ENCODE measurements at places on chromosomes 4 and X. TPM values are rescaled to one million over a fixed set of nuclear protein-coding genes. Genes with fewer than 3 reads are reported as not detected.

The HTR2C gene
- total RNA-seq = not detected

The ASB11 gene
- not detected for total RNA-seq

The FAM133A gene
- 0.42 TPM for total RNA-seq

The CPLX1 gene
- 2.5 TPM for total RNA-seq

The ESX1 gene
- not detected for total RNA-seq

The PLAC8 gene
- total RNA-seq = 3.8 TPM

The OPRPN gene
- total RNA-seq = not detected

The WNK3 gene
- 4.4 TPM for total RNA-seq

The GNPDA2 gene
- 20.9 TPM for total RNA-seq

The MAGEA1 gene
- not detected for total RNA-seq

The CXorf49 gene
- total RNA-seq = not detected

The CXCL3 gene
- 1.8 TPM for total RNA-seq

The PAGE2B gene
- total RNA-seq = not detected

The TLR10 gene
- total RNA-seq = not detected

DNA sequence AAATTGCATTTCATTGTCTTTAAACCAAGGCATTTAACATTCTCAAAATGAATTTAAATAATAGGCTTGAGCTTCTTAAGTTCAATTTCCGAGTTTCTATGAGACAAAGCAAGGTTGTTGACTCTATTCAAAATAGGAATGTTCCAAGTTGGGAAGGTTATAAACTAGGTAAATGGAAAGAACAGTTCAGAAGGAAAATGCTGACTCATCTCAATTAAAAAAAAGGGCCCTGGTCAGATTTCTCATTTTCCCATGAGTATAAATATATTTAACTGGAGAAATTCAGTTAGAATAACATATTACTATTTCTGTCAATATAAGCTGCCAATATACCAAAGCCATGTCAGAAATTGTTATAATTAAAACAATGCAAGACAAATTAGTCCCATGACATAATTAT lies 113.8 kb downstream of the ATP8A1 start:
- no peak for DNase-seq

- no peak for DNase-seq
Measured at GRCh38 chr4:101198682-101199339, 148.5 kb downstream of the PPP3CA start.

GRCh38 chr4:68299492-68300457 lies 50.1 kb downstream of the YTHDC1 start:
- DNase-seq = no peak

- DNase-seq = no peak
Measured at GRCh38 chr4:42371305-42372252, 25.7 kb upstream of the SHISA3 start.

- no peak for DNase-seq
Measured at GRCh38 chr4:108055787-108056186, 66.1 kb downstream of the HADH start.

GRCh38 chr4:56843421-56843899 lies 22.0 kb upstream of the SPINK2 start:
- no peak for DNase-seq

DNA sequence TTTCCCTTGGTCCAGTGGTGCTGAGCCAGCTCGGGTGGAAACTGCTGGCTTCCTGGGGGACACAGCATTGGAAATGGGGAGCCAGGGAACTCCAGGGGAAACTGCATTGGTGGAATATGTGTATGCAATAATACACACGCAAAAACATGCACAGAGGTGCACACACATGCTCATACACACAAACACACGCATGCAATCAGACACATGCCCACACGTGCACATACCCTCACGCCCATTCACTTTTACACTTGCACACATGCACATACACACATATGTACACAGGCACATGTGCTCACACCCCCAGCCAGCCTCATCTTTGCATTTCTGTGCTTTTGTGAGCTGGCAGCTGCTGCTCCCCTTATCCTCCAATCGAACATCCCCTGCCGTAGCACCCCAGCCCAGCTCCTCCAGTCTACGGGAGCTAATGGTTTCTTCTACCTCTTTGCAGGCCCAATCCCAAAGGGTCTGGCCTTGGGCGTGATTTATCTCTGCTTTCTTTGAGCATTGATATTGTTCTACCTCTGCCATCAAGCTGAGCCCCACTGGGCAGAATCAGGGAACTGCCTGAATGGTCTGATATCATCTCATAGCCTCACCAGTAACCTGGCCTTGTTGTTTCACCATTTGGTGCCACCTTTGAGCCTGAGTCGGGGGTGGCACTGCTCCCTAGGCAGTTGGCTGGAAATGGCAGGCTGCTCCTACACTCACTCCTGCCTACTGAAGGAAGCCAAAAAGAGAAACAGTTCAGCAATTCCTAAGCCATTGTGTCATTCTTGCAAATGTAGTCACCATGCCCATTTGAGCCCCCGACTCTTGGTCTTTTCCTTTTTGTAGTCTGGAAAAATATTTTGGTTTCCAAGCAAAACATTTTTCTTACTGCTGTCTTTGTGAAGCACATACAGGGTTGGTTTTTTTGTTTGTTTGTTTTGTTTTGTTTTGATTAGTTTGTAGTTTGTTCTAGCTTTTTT lies 104.4 kb upstream of the MAMLD1 start:
- DNase-seq = no peak

DNA sequence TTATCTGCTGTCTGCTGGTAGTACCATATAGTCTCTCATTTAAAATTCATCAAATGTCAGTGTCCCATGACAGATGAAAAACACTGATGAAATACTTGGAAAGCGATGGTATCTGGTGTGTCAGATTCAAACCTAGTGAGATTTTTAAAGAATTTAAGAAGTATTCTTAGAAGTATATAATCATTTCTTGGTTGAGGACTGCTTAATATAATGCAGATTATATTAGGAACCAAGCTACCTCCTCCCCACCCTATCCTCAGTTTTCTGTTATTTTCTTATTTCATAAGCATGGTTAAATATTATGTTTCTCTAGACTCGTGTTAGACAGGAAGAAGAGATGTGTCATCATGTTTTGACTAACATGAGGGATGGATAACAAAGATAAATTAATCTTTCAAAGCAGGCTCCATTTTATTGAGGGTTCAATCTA lies 118.5 kb downstream of the GLUD2 start:
- no peak for DNase-seq

- peak; percentile 32 for DNase-seq
Measured at GRCh38 chr4:183362916-183363542, 40.8 kb upstream of the CLDN24 start.

DNA sequence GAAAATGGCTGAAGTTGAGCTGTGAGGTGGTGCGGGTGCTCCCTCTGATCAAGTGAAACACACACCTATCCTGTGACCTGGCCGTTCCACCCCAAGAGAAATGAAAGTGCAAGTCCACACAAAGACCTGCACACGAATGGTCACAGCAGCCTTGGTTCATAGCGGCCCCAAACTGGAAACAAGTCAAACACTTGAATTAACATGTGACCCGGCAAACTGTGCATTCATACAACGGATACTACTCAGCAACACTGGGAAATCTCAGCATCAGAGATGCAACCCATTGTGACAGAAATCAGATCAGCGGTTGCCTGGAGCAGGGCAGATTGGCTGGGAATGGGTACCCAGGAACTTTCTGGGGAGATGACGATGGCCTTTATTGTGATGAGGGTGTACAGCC lies 7.6 kb downstream of the G6PD start:
- DNase-seq = no peak

- no peak for DNase-seq
Measured at GRCh38 chr4:52836678-52837077, 25.4 kb upstream of the RASL11B start.

DNA sequence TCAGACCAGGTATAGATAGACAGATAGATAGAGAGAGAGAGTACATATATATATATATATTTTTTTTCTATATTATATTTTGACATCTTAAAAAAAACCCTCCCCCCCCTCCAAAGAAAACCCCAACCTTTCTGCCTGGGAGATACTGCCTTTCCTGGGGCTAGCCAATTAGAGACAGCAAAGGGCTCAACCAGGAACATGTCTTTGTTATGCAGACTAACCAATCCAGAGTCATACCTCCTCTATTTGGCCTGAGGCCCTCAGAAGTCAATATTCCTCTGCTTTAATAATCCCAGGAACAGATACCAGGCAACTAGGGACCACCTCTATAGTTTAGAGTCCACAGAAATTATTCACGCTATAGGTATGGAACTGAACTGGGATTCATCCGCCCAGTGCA lies 135.6 kb upstream of the MAD2L1 start:
- no peak for DNase-seq

GRCh38 chr4:13876131-13876530 lies 248.6 kb upstream of the BOD1L1 start:
- no peak for DNase-seq

DNA sequence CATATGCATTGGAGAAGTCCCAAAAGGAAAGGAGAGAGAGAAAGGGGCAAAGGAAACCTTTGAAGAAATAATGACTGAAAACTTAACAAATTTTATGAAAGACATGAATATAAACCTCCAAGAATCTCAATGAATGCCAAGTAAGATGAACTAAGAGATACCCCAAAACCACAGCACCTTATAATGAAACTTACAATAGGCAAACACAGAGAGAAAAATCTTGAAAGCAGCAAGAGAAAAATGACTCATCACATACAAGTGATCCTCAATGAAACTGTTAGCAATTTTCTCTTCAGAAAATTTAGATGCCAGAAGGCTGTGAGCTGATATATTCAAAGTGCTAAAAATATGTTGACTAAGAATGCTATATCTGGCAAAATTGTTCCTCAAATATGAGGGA lies 10.1 kb downstream of the SMIM10L2A start:
- no peak for DNase-seq

DNA sequence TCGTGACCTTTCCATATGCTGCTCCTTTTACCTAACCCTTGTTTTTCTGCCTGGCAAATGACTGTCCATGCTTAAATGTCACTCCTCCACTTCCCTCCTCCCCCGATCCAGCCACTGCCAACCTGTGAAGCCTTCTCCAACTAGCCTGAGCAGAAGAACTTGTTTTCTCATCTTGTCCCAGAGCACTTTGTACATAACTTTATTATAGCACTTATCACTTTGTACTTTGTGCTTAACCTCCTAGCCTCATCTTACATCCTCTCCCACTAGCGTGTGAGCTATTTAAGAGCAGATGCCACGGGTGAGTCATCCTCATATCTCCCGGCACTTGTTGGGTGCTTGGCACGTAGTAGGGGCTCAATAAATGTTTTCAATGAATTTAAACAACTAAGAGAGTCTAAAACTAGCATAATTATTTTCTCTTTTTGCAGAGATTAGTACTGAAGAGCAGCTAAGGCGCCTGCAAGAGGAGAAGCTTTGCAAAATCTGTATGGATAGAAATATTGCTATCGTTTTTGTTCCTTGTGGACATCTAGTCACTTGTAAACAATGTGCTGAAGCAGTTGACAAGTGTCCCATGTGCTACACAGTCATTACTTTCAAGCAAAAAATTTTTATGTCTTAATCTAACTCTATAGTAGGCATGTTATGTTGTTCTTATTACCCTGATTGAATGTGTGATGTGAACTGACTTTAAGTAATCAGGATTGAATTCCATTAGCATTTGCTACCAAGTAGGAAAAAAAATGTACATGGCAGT lies 46.9 kb downstream of the XIAP start:
- no peak for DNase-seq

GRCh38 chrX:12791257-12792228 lies at the start of gene PRPS2:
Gene PRPS2 (plus strand): TSS chrX:12791412. CDS start chrX:12791498, 86 bp downstream.
- DNase-seq = peak; percentile 86

DNA sequence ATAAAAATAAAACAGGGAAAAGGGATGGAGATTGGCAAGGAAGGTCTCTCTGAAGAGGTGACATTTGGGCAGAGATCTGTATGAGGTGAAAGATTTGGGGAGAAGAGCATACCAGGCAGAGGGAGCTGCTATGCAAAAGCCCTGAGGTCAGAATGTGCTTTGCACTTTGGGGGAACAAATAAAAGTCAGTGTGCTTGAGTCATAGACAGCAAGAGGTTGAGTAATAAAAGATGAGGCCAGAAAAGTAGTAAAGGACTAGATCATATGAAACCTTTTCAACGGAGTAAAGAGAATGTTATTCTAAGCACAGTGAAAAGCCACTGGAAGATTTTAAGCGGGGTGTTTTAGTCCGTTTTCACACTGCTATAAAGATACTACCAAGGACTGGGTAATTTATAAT lies 76.5 kb upstream of the TEX13A start:
- no peak for DNase-seq

GRCh38 chr4:165512424-165512823 lies 133.6 kb downstream of the CPE start:
- no peak for DNase-seq

- no peak for DNase-seq
Measured at GRCh38 chrX:13716905-13717304, 17.5 kb downstream of the TRAPPC2 start.

DNA sequence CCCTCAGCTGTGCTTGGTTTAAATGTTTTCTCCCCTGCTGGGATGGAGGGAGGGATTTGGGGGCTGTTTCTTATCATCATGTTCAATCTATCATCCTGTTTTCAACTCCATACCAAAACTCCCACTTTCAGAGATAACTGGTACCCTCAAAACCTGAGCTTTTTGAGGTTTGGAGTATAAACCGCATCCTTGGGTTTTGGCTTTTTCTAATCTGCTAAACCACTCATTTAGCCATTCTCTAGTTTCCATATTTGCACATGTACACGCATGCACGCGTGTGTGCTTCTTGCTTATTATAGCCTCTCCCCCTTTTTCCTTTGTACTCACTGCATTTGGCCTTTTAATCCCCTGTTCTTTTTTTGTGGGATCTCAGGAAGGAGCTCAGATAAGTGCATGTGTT lies 116.7 kb upstream of the TEX13D start:
- no peak for DNase-seq

GRCh38 chr4:10781805-10782204 lies 97.2 kb upstream of the CLNK start:
- DNase-seq = no peak

DNA sequence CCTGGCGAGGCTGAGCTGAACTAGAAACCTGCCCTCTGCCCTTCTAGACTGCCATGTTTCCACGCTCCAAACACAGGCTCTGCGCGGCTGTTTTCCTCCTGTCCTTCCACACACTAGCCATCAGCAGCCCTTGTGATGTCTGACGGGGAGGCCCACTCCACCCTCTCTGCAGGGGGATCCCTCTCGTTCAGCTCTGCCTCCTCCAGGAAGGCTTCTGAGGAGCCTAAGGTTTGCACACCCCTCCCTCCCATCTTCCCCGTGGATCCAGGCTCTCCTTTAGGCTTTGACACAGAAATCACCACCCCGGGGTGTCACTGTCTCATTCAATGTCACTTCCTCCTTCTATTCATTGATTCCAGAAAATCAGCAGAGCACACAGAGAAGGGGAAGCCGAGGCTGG lies 38.6 kb upstream of the CRMP1 start:
- no peak for DNase-seq

- no peak for DNase-seq
Measured at GRCh38 chrX:39175418-39176057, 374.3 kb downstream of the MID1IP1 start.

GRCh38 chr4:41373221-41373620 lies 116.5 kb downstream of the UCHL1 start:
- DNase-seq = no peak

DNA sequence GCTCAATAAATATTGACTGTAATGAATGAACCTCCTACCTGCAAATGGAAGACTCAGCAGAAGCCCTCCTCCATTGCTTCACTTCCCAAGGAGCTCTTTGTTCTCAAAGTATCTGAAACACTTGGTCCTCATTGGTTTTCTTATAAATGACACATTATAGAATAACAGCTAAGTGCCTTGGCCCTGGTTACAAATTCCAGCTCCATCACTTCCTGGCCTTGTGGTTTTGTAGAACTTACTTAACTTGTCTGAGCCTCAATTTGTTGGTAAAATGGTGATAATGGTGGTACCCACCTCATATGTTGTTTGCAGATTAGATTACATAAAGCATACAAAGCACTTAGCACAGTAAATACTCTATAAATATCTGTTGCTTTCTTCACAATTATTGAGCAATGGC lies 25.2 kb upstream of the SMIM20 start:
- DNase-seq = no peak

GRCh38 chr4:80265571-80266252 lies 752 bp upstream of the FGF5 start:
- DNase-seq = peak; percentile 60

Measured in posterior vena cava (tissue), 2 donors.